NCI-H524 treated with DMSO at 0.1 percent for 48 hours (cell line): ENCODE measurements at places on chromosomes 4 and X.

DNA sequence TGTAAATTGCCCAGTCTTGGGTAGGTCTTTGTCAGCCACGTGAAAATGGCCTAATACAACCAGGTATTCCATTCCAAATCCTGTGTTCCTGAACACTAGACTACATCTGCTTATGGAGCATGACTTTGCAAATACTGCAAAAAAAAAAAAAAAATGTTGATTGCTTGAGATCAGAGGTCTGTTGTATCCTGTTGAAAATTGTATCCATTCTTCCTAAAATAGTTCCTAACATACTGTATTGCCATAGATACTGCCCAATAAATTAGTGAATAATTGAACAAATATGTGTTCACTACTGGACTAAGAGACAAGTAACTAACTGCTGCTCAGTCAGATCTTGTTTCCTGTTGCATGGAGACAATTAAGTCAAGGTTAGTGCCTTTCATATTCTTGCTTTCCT lies 164.3 kb upstream of the PABPC4L start:
- no peak for DNase-seq

DNA sequence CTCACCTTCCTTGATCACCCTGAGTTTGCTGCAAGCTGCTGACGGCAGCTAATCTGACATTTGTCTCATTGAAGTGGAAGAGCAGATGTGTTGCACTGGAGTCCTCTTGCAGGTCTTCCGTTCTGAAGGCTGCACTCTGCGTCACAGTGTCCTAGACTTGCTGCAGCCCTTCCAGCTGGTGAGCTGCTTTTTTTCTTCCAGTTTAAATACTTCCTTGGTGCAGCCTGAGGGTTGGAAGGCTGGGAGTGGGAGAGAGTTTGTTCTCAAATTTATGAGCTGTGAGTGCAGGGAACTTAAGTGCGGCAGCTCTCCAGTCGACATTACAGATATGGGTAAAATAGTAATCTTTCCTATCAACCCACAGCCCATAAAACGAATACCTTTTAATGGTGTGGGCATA lies 303.6 kb upstream of the FAT1 start:
- no peak for DNase-seq

DNA sequence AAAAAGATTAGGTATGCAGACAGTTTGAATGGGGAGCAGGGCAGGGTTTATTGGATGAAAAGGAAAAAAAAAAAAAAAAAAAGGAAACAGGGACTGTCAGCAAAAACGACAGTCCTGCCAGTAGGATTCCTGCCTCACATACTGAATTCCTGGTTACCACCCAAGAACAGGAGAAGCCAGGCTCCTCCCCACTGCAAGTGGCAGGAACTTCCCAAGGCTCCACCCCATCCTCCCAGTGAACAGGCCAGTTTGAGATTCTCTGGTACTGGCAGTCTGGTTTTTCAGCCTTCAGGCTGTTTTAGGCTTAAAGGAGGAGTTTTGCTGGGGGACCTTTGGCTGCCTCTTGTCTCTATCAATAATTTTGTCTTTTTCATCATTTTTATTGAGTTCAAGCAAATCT lies 360.0 kb upstream of the CXorf51A start:
- no peak for DNase-seq

GRCh38 chr4:180150818-180151217 lies 2092.4 kb upstream of the TENM3 start:
- no peak for DNase-seq

DNA sequence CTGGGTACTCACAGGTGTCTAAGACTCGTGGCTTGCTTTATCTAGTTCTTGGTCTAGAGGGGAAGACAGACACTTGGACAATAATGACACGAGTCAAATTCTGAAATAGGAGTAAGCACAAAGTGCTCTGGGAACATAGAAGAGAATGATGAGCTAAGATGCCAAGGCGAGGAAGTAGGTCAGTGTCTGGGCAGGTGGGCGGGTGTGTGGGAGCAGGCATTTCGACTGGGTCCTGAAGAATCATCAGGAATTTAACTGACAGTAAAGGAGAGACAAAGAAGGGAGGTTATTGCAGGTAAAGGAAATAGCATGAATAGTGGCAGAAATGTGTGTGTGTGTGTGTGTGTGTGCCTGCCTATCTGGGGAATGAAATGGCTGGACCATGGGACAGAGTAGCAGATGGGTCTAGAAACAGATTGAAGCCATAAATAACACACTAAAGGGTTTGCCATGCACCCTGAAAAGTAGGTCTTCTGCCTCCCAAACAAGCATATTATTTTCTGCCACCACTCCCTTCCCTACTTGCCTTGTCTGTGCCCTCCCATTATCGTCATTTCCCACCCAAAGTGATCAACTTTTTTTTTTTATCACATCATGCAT lies 58.4 kb upstream of the SLC25A43 start:
- no peak for DNase-seq

DNA sequence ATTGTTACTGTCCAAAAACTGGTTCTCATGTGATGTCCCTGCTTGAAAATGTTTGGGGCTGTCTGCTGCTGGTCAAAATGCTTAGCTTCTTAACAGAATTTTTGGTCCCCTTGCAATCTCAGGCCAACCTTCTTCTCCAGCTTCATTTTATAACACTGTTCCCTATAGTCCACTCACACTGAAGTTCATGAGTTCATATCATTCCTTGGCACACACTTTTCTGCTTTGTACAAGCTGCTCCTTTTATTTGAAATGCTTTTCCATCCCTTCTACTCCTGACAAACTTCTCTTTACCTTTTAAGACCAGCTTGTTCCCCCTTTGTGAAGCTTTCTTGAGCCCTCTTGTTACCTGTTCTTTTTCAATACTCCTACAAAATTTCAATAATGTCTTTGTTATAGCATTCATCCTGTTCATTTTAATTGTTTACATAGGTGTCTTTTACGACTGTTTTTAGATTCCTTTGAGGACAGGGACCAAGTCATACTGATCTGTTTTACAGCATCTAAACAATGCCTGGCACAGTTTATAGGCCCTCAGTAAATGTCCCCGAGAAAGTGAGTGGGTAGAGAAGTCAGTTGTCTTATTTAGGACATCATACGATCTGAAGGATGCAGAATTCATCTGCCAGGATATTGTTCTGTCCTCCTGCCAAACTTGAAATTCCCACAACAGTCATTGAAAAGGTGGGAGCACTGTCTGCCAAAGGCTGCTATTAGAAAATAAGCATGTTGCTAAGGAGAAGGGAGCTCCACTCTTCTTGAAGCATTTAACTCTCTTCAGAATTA lies 134.4 kb upstream of the BMPR1B start:
- no peak for DNase-seq

DNA sequence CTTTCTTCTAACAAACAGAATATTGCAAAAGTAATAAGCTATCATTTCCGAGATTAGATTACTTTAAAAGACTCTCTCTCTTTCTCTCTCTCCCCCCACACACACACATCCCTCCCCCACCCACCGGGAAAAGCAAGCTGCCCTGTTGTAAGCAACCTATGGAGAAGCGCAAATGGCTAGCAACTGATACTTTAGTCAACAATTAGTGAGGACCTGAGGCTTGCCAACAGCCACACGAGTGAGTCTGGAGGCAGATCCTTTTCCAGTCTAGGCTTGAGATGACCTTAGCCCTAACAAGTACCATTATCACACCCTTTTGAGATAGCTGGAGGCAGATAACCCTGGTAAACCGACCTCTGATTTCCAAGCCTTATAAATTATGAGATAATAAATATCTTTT lies 19.7 kb upstream of the ADGRL3 start:
- no peak for DNase-seq

DNA sequence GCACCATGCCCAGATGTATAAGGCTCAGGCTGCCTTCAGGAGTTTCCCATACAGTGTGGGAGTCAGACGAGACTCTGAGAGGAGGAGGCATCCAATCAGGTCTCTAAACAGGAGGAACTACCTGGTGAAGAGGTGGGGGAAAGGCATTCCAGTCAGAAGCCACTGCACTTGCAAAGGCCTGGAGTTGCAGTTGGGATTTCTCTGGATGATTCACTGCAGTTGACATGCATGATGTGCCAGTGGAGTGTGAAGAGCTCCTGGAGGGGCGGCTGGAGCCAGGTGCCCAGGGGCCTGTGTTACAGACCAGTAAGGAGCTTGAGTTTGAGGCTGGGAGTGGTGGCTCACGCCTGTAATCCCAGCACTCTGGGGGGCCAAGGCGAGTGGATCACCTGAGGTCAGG lies 339.1 kb downstream of the ARHGAP10 start:
- no peak for DNase-seq

- DNase-seq = no peak
Measured at GRCh38 chrX:109344678-109345077, 137.2 kb downstream of the GUCY2F start.

- no peak for DNase-seq
Measured at GRCh38 chr4:108795733-108796132, 32.9 kb upstream of the ETNPPL start.

DNA sequence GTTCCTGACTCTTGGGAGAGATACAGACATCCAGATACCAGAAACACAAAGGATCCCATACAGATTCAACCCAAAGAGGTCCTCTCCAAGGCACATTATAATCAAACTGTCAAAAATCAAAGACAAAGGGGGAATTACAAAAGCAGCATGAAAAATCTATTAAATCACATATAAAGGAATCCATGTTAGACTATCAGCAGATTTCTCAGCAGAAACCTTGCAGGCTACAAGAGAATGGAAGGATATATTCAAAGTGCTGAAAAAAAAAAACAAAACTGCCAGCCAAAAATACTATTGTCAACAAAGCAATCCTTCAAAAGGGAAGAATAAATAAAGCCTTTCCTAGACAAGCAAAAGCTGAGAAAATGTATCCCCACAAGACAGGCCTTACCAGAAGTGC lies 14.8 kb upstream of the ADGRL3 start:
- DNase-seq = no peak

- DNase-seq = no peak
Measured at GRCh38 chr4:184792950-184793555, 32.7 kb downstream of the ACSL1 start.

DNA sequence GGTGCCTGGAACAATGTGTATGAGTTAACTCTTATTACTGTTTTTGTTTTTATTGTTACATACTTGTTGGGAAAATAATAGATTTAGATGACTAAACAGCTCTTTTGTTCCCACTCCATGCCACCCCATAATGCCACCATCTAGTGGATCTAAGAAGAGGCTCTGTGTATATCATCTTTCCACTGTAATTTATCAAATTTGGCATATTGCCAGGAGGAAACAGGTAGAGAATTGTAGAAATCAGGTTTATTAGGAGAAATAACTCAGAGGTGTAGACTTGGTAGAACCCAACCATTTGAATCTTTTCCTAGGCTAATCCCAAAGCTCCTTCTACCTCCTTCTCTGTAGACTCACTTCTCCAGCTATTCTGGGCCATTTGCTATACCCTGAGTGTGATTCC lies 150.6 kb downstream of the GATB start:
- no peak for DNase-seq

- no peak for DNase-seq
Measured at GRCh38 chr4:98573791-98574190, 84.6 kb downstream of the TSPAN5 start.

GRCh38 chr4:88846206-88846790 lies 148.7 kb upstream of the NAP1L5 start:
- no peak for DNase-seq

- no peak for DNase-seq
Measured at GRCh38 chr4:138405466-138405891, 163.3 kb upstream of the SLC7A11 start.

DNA sequence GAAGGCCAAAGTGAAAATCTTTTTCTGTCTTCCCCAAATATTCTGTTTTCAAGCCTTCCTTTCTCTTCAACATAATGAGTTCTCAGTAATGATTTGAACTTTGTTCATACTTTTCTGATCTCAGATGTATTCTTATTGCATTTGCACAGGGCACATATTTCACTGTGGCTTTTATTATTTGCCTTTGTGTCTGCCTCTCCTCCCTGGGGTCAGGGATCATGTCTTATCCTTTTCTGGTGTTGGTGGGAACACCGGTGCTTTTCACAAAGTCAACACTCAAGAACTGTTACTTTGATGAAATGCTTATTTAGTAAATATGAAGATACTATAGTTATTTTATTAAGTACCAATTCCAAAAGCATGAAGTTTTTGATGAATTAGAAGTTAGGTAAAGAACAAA lies 143.8 kb downstream of the FRAS1 start:
- no peak for DNase-seq

GRCh38 chr4:82523179-82523578 lies 38.6 kb downstream of the TMEM150C start:
- DNase-seq = no peak

DNA sequence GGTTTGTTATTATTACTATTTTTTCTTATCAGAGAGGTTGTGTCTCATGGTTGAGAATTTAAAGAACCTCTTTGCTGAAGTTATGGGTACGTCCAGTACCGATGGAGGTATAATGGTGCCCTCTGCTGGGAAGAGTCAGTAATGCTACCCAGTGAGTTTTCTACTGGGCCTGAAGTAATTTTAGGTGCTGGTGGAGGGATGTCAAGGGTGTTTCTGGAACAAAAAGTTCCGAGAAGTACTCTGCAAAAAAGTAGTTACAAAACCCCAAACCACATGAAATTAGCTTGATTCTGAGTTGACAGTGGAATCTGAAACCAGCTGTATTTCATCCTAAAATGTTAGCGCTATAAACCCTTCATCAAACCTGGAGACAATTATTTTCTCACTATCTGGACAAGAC lies 102.5 kb upstream of the MID1 start:
- DNase-seq = peak; percentile 11

DNA sequence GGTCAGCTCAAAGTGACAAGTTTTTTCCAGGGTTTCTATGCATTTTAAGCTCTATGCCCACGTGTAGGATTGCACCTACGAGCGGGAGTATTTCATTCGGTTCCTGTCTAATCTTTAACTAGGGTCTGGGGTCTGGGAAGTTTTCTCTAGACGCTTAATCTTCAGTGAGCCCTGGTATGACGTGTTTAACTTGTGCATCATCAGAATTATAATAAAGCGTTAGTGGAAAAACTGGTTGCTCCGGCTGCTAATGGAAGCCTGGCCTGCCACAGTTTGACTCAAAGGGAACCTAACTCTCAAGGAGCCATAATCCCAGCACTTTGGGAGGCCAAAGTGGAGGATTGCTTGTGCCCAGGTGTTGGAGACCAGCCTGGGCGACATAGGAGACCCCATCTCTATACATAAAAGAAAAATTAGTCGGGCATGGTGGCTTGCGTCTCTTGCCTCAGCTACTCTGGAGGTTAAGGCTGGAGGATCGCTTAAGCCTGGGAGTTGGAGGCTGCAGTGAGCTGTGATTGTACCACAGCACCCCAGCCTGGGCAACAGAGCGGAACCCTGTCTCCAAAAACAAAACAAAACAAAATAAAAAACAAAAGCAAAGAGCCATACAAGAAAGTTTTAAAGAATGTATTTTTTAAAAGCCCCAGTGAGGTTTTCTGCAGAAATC lies 30.2 kb downstream of the ARSD start:
- DNase-seq = no peak

DNA sequence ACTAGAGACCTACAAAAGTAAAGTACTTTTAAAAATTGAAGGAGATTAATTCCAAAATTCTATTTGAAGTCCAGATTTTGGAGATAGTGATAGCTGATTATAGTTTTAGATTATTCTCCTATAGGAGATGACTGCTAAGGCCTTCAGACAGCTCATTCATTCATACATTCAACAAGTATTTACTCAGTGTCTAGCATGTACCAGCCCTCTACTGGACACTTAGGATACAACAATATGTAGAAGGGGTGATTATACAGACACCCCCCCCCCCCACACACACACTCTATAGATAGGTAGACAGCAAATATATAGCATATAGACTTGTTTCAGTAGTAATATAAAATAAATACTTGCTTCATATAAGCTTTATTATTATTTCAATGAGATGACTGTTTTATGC lies 60.4 kb upstream of the TAF9B start:
- DNase-seq = no peak

- DNase-seq = no peak
Measured at GRCh38 chr4:105859233-105859632, 36.0 kb upstream of the NPNT start.

- DNase-seq = no peak
Measured at GRCh38 chrX:46863072-46863471, 26.2 kb downstream of the RP2 start.
